ENCODE measurements at places on chromosomes 5 and 9.

DNA sequence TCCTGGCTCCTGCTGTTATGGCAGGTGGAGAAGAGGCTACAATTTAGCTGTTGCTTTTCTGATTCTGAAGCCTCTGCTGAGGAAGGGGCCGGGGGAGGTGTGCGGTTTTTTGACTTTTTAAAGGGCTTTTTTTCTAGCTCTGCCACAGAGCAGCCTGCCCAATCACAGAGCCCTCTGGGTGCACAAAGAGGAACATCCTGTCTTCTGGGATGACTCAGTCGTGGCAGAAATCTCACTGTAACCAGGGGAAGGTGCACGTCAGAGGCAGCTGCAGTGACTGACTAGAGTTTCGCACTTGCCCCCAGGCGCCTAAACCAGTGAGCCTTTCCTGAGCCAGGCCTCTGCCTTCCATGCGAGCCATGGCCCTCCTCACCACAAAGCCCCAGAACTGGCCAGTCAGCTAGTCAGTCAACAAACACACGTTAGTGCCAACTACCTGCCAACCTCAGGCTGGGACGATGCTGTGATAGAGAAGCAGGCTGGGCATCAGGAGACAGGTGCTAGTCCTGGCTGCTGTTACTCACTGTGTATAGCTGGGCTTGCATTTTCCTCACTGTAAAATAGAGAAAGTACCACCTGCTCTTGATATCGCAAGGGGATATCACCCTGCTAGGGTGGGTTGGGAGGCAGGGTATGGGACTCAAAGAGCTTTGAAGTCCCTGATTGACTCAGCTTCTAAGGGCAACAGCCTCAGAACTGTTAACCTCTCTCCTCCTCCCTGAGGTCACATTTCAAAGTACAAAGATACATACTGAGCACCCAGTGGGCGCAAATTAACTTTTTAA is 2.2 kb downstream of the AKNA start:
- DNase-seq: peak; percentile 69

GRCh38 chr5:138461343-138462125 is 3.7 kb upstream of the EGR1 start:
- no peak for DNase-seq

GRCh38 chr5:178462816-178463215 is 127.4 kb downstream of the COL23A1 start:
- no peak for DNase-seq

- DNase-seq: no peak
Observed at GRCh38 chr9:127130661-127131538, 8.5 kb upstream of the ANGPTL2 start.

- DNase-seq: peak; percentile 82
Observed at GRCh38 chr5:126182971-126183695, 240.1 kb upstream of the GRAMD2B start.

DNA sequence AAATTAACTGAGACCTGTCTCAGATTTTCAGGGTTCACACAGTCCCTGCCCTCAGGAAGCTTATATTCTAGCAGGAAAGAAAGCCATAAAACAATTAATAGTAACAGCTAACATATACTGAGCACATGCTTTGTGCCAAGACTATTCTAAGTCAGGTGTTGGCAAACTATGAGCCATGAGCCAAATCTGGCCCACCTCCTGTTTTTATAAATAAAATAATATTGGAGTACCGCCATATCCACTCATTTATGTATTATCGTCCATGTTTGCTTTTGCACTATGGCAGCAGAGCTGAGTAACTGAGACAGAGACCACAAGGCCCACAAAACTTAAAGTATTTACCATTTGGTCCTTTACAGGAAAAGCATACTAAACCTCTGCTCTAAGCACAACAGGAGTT is 83.3 kb upstream of the TRIO start:
- no peak for DNase-seq

DNA sequence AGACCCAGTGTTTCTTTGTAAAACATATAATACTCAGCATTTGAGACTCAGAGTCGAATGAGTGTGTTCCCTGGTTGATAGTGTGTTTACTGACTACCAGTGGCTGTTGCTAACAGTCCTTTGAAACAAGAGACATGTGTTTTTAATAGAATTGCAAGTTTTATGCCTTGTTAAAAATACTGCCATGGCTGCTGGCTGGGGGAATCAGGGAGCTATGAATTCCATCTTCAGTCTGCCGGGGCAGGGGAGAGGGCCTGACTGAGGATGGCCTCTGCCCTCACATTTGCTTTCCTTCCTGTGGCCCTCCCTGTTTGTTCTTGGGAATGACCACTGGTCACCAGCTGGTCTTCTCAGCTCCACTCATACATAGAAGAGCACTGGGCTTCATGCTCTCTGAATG is 63.8 kb downstream of the PDZD2 start:
- no peak for DNase-seq

DNA sequence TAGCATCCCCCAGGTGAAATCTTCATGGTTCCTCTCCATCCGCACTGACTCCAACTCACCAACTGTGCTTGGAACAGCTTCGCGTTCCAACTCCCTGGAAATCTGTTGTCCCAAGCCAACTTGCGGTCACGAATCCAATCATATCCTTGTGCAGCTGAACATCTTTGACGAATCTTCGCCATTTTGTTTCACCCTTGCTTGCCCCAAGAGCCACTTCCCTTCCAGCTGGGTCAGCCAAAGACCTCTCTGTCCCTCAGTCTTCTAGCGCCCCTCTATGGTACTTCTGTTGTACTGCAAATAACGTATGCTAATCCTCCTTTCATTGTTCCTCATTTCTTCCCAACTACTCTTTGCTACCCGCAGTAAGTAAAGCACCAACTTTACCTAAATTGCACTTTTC is 61.0 kb upstream of the TARS1 start:
- no peak for DNase-seq

DNA sequence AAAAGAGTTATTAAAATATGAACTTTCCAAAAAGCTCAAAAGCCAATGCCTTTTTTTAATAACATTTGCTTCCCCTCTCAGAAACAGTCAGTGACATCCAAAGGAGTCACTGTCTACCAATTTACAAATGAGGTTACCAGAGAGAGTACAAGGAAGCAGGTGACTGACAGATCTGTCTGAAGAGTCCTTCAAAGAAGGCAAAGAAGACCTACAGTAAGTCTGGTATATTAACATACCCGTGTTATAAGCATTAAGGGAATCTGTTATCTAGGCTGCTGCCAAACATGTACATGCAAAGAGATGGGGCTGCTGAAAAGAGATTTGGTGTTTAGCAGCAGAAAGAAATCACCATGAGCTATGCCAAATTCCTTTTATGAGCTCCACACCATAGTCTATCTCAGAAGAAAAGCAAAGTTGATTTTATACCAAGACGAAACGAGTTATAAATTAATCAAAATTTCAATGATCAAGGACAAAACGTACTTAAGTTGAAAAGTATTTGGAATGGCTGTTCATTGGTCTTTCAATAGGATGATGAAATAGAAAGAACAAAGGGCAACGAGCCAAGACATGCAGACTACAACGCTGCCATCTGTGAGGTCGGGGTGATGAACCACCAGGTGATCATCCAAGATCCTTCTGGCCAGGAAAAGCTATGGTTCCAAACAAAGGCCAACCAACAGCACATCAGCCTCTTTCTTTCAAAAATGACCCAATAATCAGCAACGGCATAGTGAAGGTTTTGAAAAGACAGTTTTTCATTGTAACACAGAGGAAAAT is 8.1 kb downstream of the PRELID2 start:
- no peak for DNase-seq

DNA sequence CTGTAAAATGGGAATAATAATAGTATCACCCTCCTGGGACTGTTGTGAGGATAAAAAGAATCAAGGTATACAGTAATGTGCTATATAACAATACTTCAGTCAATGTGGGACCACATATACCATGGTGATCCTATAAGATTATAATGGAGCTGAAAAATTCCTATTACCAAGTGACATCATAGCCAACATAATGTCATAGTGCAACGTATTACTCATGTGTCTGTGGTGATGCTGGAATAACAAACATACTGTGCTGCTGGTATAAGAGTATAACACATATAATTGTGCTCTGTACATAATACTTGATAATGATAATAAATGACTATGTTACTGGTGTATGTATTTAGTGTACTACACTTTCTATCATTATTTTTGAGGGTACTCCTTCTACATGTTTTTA is 38.1 kb downstream of the LIFR start:
- no peak for DNase-seq

All from head of caudate nucleus (tissue), 42 donors.